IMR-90 (cell line): ENCODE measurements at places on chromosomes 13 and 19. TPM values are rescaled to one million over a fixed set of nuclear protein-coding genes. Genes with fewer than 3 reads are reported as not detected.

- 0 out of 2 replicates have a peak, but pooled peaks cover 2% of the 10 kb centered on the region for H3K4me1 ChIP-seq
- H3K27me3 ChIP-seq: no peaks in the 10 kb centered on the region
- DNase-seq: no peak
- H3K36me3 ChIP-seq: no peaks in the 10 kb centered on the region
Measured at GRCh38 chr13:21176982-21177284, 475 bp downstream of the MRPL57 start.

DNA sequence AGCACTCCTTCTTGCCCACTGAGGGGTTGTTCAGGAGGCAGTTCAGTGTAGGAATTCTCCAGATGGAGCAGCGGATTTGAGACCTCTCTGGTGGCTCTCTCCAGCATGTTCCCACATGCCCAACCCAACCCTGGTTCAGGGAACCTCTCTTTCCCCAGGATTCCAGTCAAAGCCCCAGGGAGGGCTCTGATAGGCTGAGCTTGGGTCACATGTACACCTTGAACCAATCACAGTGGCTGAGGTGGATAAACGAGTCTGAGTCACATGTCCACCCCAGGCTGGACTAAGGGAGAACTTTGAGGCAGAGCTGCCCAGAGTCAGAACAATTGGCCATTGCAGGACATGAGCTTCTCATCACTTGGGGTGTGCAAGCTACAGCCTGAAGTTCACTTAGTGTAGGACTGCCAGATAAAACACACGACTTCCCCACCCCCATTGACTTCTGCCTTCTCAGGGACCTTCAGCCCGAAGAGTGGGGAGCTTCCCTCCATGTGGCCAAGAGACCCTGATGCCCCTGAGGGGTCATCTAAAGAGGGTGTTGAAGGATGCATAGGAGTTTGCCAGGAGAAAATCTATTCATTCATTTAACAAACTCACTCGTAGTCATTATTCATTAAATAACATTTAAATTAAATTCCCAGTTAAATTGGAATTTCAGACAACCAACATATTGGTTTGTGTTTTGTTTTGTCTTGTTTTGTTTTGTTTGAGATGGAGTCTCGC is 4.0 kb upstream of the MAST3 start:
- H3K4me1 ChIP-seq: peaks cover 3% of the 10 kb centered on the region; the same call in 1 of the 2 replicates
- no peak overlapping the region for H3K27ac ChIP-seq
- H3K4me3 ChIP-seq: no peak overlapping the region
- H3K36me3 ChIP-seq: no peaks in the 10 kb centered on the region

- H3K27ac ChIP-seq: no peak overlapping the region
- no peaks in the 10 kb centered on the region for H3K4me1 ChIP-seq
- no peaks in the 10 kb centered on the region for H3K27me3 ChIP-seq
- no peaks in the 10 kb centered on the region for H3K36me3 ChIP-seq
- no peak overlapping the region for H3K4me3 ChIP-seq
Measured at GRCh38 chr13:60873116-60873515, 476.1 kb downstream of the TDRD3 start.

DNA sequence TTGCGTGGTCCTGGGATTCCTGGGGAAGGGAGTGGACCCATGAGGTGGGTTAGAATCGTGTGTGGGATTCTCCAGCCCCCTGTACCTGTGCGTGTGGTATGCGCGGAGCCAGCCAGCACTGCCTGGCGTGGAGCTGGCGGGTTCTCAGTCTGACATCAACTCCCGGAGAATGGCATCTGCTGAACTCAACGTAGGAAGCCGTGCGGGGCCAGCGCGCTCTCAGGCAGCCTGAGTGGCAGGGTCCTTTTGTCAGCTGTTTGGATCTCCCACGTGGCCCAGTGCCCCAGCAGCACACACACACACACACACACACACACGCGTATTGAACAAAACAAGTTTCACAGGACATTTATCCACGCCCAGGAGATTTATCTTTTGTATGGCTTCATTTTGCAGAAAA is 28.1 kb downstream of the ATP4B start:
- no peak overlapping the region for H3K27ac ChIP-seq
- DNase-seq: no peak
- no peak overlapping the region for H3K4me3 ChIP-seq
- no peaks in the 10 kb centered on the region for H3K27me3 ChIP-seq
- H3K4me1 ChIP-seq: peaks cover 13% of the 10 kb centered on the region

The ADGRE1 gene
- total RNA-seq: not detected in 2 replicates

The POSTN gene
- 31.9 and 32.6 TPM in 2 replicates for total RNA-seq

The PLVAP gene
- total RNA-seq: not detected in 2 replicates

DNA sequence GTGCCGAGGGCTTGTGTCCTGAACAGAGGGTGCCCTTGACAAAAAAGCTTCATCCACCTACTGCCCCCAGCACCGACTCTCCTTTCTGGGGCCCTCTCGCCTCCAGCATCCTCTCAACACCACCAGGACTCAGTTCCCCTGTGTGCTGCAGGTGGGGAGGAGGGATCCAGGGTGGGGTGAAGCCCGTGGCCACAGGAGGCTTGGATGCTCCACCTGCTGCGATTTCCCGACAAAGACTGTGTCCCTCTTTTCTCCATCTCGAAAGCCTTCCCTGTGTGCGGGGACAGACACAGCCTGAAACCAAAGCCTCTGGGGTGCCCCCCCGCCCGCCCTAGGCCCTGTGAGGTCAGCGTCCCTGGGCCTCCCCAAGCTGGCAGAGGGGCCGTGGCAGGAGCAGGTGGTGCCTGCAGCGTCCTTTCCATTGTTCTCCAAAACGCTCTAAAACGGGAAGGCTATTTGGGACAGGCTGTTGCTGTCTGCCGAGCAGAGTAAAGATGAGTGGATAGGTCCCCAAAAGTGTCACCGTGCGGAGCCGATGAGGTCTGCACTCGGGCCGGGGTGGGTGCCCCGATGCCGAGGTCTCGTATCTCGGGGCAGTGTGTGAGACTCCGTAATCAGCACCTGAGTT is 185.7 kb downstream of the PTPRS start:
- peaks cover 8% of the 10 kb centered on the region; the same call in 1 of the 2 replicates for H3K36me3 ChIP-seq
- H3K4me1 ChIP-seq: no peaks in the 10 kb centered on the region
- DNase-seq: no peak
- no peaks in the 10 kb centered on the region for H3K27me3 ChIP-seq
- H3K4me3 ChIP-seq: no peak overlapping the region

DNA sequence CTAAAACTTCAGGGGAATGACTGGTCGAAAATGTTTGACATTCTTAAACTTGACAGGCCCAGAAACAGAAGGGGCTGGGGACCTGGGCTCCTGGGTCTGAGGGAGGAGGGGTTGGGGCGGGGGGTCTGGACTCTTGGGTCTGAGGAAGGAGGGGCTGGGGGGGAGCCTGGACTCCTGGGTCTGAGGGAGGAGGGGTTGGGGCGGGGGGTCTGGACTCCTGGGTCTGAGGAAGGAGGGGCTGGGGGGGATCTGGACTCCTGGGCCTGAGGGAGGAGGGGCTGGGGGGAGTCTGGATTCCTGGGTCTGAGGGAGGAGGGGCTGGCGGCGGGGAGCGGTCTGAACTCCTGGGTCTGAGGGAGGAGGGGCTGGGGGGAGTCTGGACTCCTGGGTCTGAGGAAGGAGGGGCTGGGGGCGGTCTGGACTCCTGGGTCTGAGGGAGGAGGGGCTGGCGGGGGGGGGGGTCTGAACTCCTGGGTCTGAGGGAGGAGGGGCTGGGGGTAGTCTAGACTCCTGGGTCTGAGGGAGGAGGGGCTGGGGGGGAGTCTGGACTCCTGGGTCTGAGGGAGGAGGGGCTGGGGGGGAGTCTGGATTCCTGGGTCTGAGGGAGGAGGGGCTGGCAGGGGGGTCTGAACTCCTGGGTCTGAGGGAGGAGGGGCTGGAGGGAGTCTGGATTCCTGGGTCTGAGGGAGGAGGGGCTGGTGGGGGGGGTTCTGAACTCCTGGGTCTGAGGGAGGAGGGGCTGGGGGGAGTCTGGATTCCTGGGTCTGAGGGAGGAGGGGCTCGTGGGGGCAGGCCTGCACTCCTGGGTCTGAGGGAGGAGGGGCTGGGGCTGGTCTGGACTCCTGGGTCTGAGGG is 5.5 kb upstream of the KLK6 start:
- H3K27ac ChIP-seq: no peak overlapping the region
- no peak for DNase-seq
- no peaks in the 10 kb centered on the region for H3K4me1 ChIP-seq
- no peak overlapping the region for H3K4me3 ChIP-seq

GRCh38 chr13:84816567-84817105 is 934.4 kb upstream of the SLITRK1 start:
- no peaks in the 10 kb centered on the region for H3K27me3 ChIP-seq
- no peak overlapping the region for H3K4me3 ChIP-seq
- H3K36me3 ChIP-seq: no peaks in the 10 kb centered on the region
- no peak overlapping the region for H3K27ac ChIP-seq

GRCh38 chr13:29782798-29783197 is 67.6 kb downstream of the UBL3 start:
- no peak overlapping the region for H3K4me3 ChIP-seq
- H3K27me3 ChIP-seq: no peaks in the 10 kb centered on the region
- H3K27ac ChIP-seq: no peak overlapping the region
- DNase-seq: no peak

The KLF2 gene
- 1.1 and 3.3 TPM in 2 replicates for total RNA-seq

DNA sequence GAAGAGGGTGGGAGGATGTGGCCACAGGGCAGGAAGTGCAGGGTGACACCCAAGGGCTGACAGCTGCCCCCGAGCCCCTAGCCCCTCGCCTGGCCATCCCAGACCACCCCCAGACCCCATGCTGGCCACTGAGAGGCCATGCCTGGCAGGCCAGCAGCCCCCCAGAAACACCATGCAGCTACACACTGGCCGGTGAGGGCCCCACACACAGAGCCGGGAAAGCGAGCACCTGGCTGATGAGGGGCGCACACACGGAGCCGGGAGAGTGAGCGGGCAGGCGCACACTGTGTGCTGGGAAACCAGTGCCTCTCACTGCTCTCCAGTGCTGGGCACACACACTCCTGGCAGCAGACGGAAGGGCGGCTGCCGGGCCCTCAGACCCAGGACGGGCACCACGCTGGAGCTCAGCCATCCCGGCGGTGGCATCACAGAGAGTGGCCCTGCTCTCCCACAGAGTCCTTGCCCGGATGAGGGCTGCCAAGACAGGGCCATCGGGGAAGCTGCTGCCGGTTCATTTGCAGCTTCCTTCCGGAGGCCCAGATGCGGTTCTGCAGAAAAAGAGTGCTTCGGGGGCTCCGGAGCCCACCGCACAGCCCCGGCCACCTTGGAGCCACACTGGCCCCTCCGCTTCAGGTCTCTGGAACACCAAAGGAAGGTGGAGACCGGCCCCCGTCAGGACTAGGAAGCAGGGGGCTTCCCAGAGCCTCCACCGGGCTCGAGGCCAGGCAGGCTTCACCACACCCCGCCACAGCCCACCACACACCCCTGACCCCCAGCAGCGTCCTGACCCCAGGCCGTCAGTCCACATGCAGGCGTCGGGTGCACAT is 76.4 kb downstream of the SPACA7 start:
- DNase-seq: no peak
- H3K36me3 ChIP-seq: no peaks in the 10 kb centered on the region
- no peak overlapping the region for H3K4me3 ChIP-seq
- no peaks in the 10 kb centered on the region for H3K4me1 ChIP-seq
- H3K27me3 ChIP-seq: peaks cover 2% of the 10 kb centered on the region; the same call in 1 of the 2 replicates

The CATSPERD gene
- total RNA-seq: not detected in 2 replicates

The GPR42 gene
- not detected in 2 replicates for total RNA-seq

DNA sequence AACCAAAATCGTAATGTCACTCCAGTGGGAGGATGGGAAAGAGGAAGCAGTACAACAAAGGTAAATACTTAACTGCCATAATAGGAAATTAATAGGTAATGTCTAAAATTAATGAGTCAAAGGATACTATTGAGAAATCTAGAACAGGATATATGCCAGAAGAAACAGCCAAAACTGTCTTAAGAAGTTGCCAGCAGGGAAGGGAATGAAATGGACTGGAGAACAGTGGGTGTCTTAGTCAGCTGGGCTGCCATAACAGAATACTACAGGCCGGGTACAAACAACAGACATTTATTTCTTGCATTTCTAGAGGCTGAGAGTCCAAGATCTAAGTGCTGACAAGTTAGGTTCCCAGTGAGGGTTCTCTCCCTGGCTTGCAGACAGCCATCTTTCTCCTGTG is 40.3 kb upstream of the IPO5 start:
- H3K4me3 ChIP-seq: no peak overlapping the region
- no peak overlapping the region for H3K27ac ChIP-seq
- no peak for DNase-seq
- no peaks in the 10 kb centered on the region for H3K27me3 ChIP-seq
- no peaks in the 10 kb centered on the region for H3K4me1 ChIP-seq
